KG1 (cell line): ENCODE measurements at places on chromosomes 2 and 18.

- no peak for DNase-seq
Measured at GRCh38 chr2:152415231-152415642, 80.3 kb downstream of the FMNL2 start.

- DNase-seq, result no peak
Measured at GRCh38 chr2:42924418-42924886, 132.1 kb upstream of the HAAO start.

GRCh38 chr2:226790011-226790410 lies 9.6 kb downstream of the IRS1 start:
- no peak for DNase-seq

- DNase-seq, result no peak
Measured at GRCh38 chr2:59680863-59681262, 872.6 kb downstream of the BCL11A start.

DNA sequence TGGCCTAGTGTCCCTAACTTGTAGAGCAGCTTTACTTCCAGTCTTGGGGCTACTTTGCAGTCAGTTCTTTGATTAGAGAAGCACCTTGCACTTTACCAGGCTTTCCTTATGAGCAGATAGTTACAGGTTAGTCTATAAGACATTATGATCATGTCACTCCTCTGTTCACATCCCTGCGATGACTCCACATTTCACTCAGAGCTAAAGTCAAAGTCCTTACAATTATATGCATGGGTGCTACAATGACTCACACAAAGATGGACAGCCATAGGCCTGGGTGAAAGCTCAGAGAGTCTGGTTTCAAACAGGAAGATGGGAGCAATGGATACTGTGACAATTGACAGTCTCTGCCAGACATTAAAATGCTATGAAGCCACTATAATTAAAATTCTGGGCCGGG lies 27.1 kb upstream of the SSB start:
- DNase-seq, result no peak
